ENCODE measurements at places on chromosomes 6 and 20.
A peak's percentile ranks its signal among the peaks of the same experiment; 100 is the strongest.

GRCh38 chr6:9537381-9537780 lies 877.5 kb downstream of the TFAP2A start:
- no peak for DNase-seq

DNA sequence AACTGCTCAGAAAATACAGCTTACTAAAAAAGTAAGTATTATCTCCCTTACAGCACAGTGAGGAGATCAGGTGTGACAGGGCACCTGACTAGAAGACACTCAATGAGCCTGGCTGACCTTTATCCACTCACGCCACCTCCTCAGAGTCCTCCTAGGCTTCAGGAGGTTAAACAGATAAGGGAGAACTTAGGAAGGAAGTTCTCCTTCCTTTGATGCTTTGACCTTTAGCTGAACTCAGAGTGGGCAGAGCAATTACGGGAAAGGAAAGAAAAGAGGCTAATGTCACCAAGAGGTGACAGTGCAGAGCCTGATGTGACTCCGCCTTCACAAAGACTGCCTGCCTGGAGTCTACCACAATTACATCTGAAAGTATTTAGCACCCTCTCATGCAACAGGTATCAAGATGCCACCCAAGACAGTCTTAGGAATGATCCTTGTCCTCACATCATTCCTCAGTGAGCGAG lies 36.7 kb downstream of the MAN1A1 start:
- no peak for DNase-seq

DNA sequence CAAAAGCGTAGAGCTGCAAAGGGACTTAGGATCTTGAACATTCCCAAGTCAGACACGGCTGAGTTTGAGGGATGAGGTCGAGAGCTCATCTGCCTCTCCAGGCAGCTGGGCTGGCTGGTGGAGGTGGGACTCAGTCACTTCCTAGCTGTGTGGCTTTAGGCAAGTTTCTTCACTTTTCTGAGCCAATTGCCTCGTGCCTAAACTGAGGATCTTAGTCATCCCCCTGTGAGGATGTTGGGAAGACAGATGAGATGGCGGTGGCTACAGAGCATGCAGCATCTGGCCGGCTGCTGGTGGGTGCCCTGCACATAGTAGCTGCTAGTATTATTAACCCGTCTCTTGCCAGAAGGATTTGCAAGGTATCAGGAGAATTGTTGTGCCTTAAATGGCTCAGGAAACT lies 27.5 kb downstream of the TFAP2C start:
- no peak for DNase-seq

- no peak for DNase-seq
These were observed 89.6 kb downstream of the CDH22 start for GRCh38 chr20:46218656-46219055.

DNA sequence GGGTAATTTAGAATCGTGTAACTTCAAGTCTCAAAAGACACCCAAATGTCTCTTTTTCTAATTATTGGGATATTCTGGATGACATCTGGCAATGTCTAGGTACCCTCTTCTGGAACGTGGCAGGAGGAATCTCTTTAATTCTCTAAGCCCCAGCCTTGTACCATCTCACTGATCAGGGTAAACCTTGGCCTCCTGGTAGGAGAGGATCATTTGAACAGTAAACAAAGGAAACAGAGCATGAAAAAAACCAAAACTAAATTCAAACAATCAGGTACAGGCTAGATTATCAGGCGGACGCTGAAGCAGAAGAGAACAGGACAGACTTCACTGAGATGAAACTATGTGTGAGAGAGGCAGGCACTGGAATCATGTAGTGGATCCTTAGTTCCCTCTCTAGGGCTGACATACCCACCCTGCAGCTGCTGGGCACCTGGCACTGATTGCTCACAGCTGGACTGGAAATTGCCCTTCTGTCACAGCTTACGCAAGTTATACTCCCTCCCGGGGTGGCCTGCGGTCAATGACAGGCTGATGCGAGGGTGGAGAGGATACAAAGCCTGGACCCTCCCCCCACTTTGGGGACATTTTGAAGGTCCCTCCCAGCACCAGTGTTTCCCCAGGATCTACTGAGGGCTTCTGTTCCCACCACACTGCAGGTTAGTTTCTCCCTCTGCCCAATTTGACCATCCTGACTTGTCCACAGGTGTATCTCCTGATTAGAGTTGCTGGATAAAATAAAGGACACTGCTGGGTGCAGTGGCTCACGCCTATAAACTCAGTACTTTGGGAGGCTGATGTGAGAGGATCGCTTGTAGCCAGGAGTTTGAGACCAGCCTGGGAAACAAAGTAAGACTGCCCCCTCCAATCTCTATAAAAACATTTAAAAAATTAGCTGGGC lies 20.6 kb upstream of the ZBTB24 start:
- DNase-seq, result no peak

- no peak for DNase-seq
These were observed 83.0 kb downstream of the RTN4IP1 start for GRCh38 chr6:106546261-106546690.

- DNase-seq, result no peak
These were observed 1.7 kb upstream of the HDDC2 start for GRCh38 chr6:125303512-125303854.

DNA sequence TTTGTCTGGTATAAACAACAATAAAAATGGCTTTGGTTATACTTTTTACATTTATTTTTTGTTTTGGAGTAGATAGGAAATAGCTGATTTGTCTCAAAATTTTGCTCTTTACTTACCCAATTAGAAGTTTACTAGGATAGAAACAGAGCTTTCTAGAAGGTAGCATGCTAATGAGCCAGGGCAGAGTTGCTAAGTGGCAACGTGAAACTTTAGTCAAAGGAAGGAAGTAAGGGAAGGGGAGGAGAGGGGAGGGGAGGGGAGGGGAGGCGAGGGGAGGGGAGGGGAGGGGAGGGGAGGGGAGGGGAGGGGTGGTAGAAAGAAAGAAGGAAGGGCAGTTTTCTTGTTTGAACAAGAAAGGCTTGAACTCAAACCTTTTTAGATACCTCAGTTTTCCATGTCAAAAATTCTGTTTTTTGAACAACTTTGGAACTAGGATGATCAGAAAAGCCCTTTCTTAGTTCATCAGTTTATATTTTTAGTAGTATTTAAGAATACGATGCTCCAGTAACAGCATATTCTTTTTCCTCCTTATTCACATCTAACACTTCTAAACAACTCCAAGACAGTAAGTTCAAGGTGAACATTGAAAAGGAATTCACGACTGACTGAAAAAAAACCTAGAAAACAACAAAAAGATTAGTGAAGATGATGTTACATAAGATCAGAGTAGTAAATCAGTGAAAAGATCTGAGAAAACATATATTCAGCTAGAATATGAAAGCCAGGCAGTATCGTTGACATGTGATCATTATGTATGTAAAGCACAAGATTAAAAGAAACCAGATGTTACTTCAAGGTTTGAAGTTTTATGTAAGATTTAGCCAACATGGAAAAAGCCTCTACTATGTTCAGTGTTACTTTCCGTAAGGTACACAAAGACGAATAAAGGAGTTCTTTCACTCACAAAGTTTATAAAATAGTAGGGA lies 263.4 kb downstream of the ARHGAP18 start:
- DNase-seq, result no peak

- peak; percentile 21 for DNase-seq
These were observed 23.9 kb downstream of the SUN5 start for GRCh38 chr20:32980131-32980941.

GRCh38 chr6:153595903-153596302 lies 443.1 kb upstream of the OPRM1 start:
- DNase-seq, result no peak

- DNase-seq, result no peak
These were observed 37.5 kb downstream of the DLGAP4 start for GRCh38 chr20:36343641-36344040.

DNA sequence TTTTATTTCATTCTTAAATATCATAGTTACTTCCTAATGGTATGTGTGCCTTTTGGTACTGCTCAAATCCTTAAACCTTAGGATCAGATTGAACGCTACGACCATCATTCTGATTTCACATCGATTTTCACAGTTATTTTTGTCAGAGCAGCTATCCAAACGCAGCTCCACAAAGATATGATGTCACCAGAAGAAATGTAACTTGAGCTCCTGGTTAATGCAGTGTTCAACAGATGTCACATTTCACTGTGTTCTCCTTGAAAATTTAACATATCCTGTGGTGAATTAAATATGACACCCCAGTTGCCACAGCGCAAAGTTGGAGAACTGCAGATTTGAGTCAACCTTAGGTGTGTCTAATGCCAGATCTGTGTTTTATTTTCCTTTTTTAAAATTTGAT lies 81.4 kb downstream of the CTNNBL1 start:
- DNase-seq, result no peak

DNA sequence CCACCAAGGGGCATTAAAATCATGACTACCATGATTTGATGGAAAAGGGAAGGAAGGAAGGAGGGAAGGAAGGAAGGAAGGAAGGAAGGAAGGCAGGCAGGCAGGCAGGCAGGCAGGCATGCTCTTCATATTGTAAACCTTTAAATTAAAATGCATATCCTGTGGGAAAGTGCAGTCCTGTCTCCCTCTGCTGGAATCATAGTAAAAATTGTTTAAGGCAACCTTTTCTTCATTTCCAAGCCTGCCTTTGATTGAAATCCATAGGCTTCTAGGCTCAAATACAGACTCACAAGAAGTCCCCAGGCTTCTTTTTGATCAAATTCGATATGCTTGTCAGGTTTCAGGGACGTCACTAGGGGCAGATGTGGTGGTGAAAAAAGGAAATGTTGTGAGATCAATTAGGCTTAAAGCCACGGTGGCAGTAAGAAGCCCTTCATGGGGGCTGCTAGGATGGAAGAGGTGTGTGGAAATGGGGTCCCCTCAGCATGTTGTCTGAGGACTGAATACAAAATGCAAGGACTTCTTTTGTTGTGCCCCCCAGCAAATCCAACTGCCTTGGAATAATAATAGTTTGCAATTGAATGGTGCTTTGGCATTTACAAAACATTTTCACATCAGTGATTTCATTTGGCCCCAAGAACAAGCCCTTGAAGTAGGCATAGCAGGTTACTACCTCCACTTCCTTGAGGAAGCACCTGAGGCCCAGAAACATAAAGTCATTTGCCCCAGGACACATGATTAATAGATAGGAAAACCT lies 25.6 kb upstream of the GABRR1 start:
- DNase-seq, result no peak

DNA sequence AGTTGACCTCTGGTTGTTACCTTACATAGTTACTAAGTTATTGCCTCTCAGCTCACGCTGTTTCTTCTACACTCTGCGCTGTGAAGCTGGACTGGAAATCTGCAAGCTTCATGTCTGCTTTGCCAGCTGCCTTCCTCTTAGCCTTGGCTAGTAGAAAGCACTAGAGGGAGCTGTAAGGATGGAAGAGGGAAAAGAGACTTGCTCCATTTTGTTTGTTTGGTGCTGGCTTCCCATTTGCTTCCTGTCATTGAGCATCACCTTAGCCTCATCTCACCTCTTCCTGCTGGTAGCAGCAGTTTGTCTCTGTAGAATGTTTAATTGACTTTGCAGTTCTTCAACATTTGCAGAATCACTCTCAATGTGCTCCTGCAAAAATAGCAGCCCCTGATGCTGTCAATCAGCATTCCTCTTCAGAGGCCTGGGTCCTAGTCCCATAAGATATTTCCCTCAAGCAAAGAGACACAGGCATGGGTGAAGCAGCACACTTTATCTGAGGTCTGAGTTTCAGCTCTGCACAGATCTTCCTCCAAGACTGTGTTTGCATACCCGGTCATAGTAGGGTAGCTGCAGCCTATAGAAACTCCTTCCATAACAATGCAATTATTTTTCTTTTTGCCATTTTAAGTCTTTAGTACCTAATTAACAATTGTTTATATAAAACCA lies 302.2 kb upstream of the EPHA7 start:
- DNase-seq, result no peak

- no peak for DNase-seq
These were observed 21.8 kb downstream of the DNAH8 start for GRCh38 chr6:38736951-38737350.

- DNase-seq, result no peak
These were observed 8.9 kb downstream of the SMLR1 start for GRCh38 chr6:130836055-130836640.

- no peak for DNase-seq
These were observed 7.6 kb upstream of the MTHFD1L start for GRCh38 chr6:150857945-150858308.

- no peak for DNase-seq
These were observed 208.2 kb downstream of the RIMS1 start for GRCh38 chr6:72094506-72094905.

DNA sequence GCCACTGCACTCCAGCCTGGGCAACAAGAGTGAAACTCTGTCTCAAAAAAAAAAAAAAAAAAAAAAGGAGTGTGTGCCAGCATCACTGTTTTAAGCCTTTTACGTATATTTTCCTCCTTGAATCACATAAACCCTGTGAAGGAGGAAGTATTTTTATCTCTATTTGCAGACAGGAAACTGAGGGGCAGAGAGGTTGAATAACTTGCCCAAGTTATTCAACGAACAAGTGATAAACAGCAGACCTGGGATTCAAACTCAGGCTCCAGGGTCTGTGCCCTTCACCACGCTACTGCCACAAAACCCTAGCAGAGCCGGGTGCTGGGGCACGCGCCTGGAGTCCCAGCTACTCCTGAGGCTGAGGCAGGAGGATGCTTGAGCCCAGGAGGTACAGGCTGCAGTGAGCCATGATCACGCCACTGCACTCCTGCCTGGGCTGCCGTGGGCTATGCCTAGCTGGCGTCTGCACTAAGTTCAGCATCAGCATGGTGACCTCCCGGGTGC lies 9.4 kb upstream of the AVP start:
- no peak for DNase-seq

DNA sequence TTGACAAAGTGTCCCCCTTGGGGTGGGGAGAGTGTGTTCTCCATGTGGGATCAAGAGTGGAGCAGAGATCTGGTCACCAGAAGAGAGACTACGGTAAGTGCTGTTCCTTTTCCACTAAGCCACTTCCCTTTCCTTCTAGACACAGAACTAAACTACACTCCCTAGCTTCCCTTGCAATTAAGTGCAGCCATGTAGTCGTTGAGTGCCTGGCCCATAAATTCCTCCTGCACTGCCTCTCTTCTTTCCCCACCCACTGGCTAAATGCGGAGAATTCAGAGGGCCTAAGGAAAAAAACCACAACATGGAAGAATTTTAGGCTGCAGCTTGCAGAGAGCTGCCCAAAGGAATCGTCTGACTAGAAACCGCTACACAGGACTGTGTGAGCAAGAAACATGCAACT lies 1.5 kb downstream of the WDR27 start:
- no peak for DNase-seq

GRCh38 chr20:9493803-9494202 lies 20.6 kb upstream of the LAMP5 start:
- DNase-seq, result no peak

- no peak for DNase-seq
These were observed 64.5 kb downstream of the CTNNBL1 start for GRCh38 chr20:37758332-37758731.

GRCh38 chr6:1761477-1761877 lies 151.8 kb downstream of the FOXC1 start:
- DNase-seq, result no peak

DNA sequence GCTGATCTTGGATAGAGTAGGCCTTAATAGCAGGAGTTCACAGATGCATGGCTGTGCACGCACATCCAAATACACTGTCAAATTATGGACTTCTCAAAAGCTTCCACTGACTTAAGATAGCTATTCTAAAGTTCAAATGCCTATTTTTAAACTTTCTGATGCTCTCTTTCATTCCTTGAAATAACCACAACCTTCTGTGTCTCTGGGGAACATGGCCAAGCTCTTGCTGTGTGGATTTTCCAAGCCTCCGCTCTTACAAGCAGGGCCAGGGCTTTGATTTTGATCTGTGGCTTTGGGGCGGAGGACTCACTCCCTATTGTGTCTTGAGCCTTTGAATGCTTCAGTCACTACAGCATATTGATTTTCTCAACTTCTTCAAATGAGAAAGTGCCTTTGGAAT lies 35.7 kb upstream of the SNRPB2 start:
- no peak for DNase-seq

- no peak for DNase-seq
These were observed 17.7 kb upstream of the STX16 start for GRCh38 chr20:58633161-58634053.

- DNase-seq, result peak; percentile 8
These were observed 49.4 kb downstream of the TMEM242 start for GRCh38 chr6:157273756-157274470.

Data from C1 segment of cervical spinal cord (tissue), 14 donors.